ENCODE measurements at places on chromosomes 12 and 14. TPM values are rescaled to one million over a fixed set of nuclear protein-coding genes. Genes with fewer than 3 reads are reported as not detected.

Gene FGF23
- not detected for total RNA-seq

Gene CEP128
- 21.5 TPM for total RNA-seq

Gene RHOJ
- not detected for total RNA-seq

Gene TOMM20L
- total RNA-seq, result not detected

Gene COL2A1
- total RNA-seq, result 0.04 TPM

Gene SLC10A1
- not detected for total RNA-seq

Gene PKP2
- 0.60 TPM for total RNA-seq

Gene PPM1A
- 47.2 TPM for total RNA-seq

Gene KCNH5
- total RNA-seq, result not detected

Gene LRRC43
- total RNA-seq, result 0.23 TPM

Gene SUDS3
- 19.0 TPM for total RNA-seq

Gene SPTB
- total RNA-seq, result 0.32 TPM

Gene GLT1D1
- total RNA-seq, result 0.30 TPM

Gene FOXN4
- total RNA-seq, result not detected

Gene HOXC9
- total RNA-seq, result not detected

Gene SERPINA12
- total RNA-seq, result not detected

Gene SLC8A3
- total RNA-seq, result 0.62 TPM

Gene IGF1
- 2.1 TPM for total RNA-seq

Gene KRT7
- 2.4 TPM for total RNA-seq

Gene MIP
- not detected for total RNA-seq

Data from activated naive CD8-positive, alpha-beta T cell treated with anti-CD3 and anti-CD28 coated beads for 36 hours (primary cell).